ENCODE measurements at places on chromosomes 1 and 21. TPM values are rescaled to one million over a fixed set of nuclear protein-coding genes. Genes with fewer than 3 reads are reported as not detected.

GRCh38 chr1:154748405-154748775 is 121.7 kb downstream of the KCNN3 start:
- no peak for DNase-seq

DNA sequence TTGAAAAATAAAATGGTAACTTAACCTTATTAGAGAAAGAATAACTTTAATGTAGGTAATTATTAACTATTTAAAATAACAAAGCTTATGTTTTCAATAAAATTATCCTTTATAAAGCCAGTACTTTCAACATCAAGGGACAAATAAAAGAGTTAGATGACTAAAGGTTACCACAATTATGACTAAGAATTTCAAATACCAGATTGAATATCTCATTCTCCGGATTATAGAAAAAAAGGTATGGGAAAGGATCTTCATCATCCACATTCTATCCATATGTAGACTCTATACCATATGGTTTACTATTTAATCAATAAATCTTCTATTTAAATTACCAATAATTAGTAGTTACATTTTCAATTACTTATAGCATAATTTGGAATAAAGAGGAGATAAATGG is 62.8 kb downstream of the TOR3A start:
- DNase-seq, result no peak

S100A14 gene
- total RNA-seq, result not detected

SPRR5 gene
- total RNA-seq, result not detected

BSND gene
- not detected for total RNA-seq
